Esophagus mucosa (tissue), 1 donor: ENCODE measurements at places on chromosomes 5 and 9.
A peak's percentile ranks its signal among the peaks of the same experiment; 100 is the strongest.

DNA sequence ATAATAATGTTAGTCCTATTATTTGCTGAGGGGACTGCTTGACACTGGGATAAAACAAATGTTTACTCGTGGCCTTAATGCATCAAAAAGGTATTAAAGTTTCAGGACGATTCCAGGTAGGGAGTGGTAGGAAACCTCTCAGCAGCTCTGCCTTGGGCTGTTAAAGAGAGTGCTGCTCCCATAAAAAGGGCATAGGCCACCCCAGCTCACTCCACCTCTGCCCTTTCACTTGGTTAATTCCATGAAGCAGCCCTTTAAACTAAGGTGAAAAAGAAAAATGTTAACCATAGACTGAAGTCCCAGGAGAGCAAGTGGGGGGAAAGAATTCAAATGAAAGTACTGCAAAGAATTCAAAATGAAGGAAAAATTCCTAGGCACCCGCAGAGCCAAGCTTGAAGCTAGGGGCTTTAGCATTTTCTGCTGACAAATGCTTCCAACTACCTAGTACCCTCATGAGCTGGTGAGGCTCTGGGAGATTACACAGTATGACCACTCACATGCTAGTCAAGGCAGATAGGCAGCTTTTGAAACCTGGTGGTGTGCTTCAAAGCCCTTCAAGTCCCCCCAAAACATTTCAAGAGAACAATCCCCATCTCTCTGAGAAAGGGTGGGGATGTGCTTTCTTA, 8.5 kb downstream of the KLF9 start:
- no peak for ATAC-seq

GRCh38 chr9:89528131-89528530, 30.2 kb upstream of the SEMA4D start:
- peak; percentile 14 for ATAC-seq

GRCh38 chr5:82747986-82748385, 329.2 kb downstream of the TMEM167A start:
- no peak for ATAC-seq

GRCh38 chr9:89774858-89775370, 170.1 kb downstream of the GADD45G start:
- ATAC-seq, result no peak

DNA sequence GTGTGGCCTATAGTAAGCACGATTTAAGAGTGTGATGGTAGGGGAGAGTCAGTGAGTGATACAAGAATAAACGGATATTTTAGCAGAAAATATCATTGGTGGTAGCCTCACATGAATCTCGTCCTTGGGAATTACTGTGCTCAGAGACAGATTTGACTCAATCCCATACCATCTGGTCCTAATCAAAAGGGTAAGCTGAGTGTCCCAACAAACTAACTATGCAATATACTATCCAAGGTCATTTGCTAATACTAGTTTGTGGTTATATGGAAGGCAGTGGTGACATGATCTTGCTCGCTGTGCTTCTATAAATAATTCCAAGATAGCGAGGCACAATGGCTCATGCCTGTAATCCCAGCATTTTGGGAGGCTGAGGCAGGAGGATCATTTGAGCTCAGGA, 103.2 kb downstream of the TRPM6 start:
- no peak for ATAC-seq

GRCh38 chr5:172129256-172129910, 58.6 kb downstream of the STK10 start:
- ATAC-seq, result no peak
